GM23248 (cell line): ENCODE measurements at places on chromosomes 5 and 9. TPM values are rescaled to one million over a fixed set of nuclear protein-coding genes. Genes with fewer than 3 reads are reported as not detected.

The APC gene
- 34.2 and 47.2 TPM in 2 replicates for total RNA-seq

GRCh38 chr5:143133721-143134120 is 269.8 kb downstream of the NR3C1 start:
- peak; percentile 19 for DNase-seq

The SVEP1 gene
- total RNA-seq = 47.3 and 50.5 TPM in 2 replicates

GRCh38 chr5:83118471-83118870 is 41.1 kb downstream of the XRCC4 start:
- peak; percentile 13 for DNase-seq

The PCDHGA7 gene
- total RNA-seq = 0.43 and 1.6 TPM in 2 replicates

The IFNA13 gene
- not detected in 2 replicates for total RNA-seq

The SPACA9 gene
- total RNA-seq = 2.3 and 6.2 TPM in 2 replicates

GRCh38 chr5:173498739-173499470 is 117.5 kb downstream of the BOD1 start:
- no peak for DNase-seq

GRCh38 chr9:130301483-130302286 is 36.1 kb downstream of the HMCN2 start:
- DNase-seq = peak; percentile 91

DNA sequence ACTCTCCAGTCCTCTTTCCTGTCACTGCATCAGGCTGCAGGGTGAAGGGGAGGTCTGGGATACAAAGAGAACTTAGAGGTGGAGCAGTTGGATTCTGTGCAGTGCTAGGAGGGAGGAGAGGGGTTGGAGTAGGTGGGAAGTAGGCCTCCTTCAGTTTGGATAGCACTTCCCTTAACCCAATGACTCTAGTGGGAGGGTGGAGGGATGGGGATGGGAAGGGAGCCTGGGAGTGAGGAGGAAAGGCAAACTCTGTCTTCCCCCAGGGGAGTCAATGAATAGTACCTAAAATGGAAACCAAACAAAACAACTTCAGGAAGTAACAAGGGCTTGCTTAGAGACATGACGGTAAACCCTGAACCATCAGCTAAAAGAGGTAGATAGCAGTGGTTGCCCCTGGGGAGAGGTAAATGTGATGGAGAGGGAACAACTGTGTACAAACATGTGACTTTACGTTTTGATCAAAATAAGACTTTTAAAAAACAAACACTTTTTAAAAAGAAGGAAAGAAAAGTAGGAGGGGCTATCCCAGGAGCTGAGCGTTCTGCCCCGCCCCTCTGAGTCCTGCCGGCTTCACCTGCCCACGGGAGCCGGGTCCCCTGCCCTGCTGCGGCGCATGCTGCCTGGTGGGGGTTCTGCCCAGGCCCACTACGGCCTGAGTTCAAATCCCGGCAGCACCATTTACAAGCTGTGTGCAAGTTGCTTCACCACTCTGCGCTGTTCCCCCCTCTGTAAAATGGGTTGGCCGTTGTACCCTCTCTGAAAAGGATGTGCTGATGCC is 30.9 kb downstream of the GSN start:
- DNase-seq = peak; percentile 31

GRCh38 chr9:136926154-136926704 is 18.3 kb downstream of the FBXW5 start:
- no peak for DNase-seq

DNA sequence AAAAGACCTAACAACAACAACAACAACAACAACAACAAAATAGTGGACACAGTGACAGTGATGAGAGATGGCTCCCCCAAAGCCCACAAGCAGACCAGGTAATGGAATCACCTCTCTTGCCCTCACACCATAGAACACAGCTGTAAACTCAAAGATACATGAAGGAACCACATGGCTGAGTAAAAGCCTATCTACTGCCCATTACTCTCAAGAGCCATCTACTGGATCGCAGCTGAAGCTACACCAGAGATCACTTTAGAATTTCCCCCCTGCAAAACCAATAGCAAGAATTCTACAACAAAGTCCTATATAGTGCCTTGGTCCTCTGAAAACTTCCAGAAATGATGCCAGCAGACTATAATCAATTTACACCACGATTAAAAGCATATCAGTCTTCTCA is 1537.6 kb upstream of the CDH9 start:
- no peak for DNase-seq

DNA sequence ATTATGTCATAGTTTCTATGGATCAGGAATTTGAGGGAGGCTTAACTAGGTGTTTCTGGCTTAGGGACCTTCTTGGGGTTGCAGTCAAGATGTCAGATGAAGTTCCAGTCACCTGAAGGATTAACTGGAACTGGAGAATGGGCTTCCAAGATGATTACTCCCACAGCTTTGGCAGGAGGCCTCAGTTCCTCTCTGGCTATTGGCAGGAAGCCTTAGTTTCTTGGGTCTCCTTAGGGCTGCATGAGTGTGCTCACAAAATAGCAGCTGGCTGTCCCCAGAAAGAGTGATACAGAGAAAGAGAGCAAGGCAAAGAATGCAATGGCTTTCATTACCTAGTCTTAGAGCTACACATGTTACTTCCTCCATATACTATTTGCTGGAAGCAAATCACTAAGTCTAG is 138.1 kb upstream of the TLE4 start:
- peak; percentile 13 for DNase-seq

GRCh38 chr5:80665057-80665456 is 10.3 kb upstream of the DHFR start:
- no peak for DNase-seq

- DNase-seq = peak; percentile 22
Measured at GRCh38 chr5:179974946-179975712, 67.4 kb upstream of the TBC1D9B start.

DNA sequence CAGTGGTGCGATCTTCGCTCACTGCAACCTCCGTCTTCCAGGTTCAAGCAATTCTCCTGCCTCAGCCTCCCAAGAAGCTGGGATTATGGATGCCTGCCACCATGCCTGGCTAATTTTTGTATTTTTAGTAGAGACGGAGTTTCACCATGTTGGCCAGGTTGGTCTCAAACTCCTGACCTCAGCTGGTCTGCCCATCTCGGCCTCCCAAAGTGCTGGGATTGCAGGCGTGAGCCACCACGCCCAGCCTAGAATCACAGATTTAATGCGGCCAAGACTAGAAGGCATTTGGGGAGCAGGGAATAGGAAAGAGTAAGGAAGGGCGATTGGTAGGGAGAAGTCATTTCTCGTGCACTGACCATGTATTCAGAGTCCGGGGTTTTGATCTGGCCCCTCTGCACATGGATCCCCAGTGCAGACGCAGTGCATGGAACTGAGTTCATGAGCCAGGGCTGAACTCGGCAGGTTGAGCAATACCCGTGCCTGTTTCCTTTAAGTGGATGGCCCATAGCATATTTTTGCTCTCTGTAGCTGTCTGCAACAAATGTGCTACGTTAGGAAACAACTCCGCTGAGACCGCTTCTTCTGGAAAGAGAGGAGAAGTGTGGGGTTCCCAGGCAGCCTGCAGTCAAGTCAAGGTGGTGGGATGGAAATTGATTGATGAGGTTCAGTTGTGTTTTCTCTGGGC is 3.4 kb upstream of the HMCN2 start:
- no peak for DNase-seq

DNA sequence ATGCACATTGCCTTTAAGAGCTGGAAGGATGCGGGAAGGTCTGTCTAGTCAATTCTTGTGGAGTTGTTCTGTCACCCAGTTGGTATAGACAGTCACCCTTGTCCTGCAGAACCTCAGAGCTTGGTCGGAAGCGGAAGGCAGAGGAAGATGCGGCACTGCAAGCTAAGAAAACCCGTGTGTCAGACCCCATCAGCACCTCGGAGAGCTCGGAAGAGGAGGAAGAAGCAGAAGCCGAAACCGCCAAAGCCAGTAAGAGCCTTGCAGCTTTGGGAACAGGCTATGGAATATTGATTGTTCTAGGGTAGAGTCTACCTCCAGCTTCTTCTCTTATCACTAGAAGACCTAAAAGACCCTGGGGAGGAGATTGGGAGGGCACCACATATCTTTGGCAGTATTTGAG is 6.5 kb downstream of the TCOF1 start:
- DNase-seq = no peak

The SPZ1 gene
- total RNA-seq = not detected in 2 replicates

DNA sequence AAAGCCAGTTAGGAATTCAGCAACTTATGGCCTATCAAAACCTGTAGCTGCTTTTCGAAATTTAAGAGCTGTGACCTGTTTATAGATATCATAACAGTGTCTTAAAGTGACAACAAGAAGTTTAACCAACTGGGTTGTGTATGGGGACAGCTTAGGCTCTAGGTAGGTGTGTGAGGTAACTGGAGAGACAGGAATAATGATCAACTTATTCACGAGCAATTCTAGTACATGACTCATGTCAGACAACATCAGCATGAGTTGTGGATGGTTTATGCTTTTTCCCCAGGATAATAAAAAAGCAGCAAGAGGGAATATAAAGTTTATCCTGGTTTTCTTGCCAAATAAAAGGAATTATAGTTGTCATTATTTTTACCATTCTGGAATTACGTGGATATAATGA is 88.6 kb downstream of the GDNF start:
- DNase-seq = peak; percentile 65
